ENCODE measurements at places on chromosomes 4 and X.

GRCh38 chr4:81609844-81610243, 138.1 kb upstream of the RASGEF1B start:
- no peak for DNase-seq

- DNase-seq, result no peak
Measured at GRCh38 chr4:89373394-89373793, 65.8 kb upstream of the GPRIN3 start.

- no peak for DNase-seq
Measured at GRCh38 chrX:46716796-46717195, 42.1 kb downstream of the SLC9A7 start.

DNA sequence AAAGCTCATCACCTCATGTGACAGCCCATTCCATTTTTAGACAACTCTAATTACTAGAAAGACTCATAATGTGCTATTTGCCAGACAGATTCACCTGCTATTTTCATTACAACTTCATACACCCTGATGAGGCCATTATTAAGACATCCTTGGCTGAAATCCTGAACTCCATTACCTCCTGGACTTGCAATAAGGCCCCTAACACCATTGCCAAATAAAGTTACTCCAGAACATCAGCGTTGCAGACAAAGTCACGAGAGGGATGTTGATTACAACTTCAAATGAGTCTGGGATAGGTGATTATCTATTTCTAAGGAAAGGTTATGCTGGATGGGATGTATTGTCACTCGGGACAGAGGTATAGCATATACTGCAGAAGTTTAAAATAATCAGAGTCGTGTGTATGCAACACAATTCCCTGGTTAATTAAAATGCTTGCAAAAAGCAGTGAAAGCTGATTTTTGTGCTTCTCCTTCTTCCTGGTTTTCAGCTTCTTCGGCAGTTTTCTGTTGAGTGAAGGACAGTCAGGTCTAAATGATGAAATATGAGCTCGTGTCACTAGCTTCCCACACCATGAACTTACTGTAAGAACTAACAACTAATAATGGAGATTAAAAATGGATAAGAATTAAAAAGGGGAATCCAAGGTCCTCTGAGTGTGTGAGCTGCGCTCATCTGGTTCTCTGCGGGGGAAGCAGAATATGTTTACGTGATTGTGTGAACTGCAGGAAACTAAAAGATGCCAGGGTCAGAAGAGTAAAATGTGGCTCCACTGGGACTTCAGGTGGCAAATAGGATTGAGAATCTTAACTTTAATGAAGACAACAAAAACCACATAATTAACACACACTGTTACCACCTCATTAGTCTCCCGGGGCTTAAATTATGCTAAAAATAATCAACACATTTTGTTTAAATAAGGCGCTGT, 17.6 kb upstream of the SOD3 start:
- DNase-seq, result no peak

GRCh38 chrX:124209792-124210576, 122.5 kb upstream of the TEX13D start:
- no peak for DNase-seq

DNA sequence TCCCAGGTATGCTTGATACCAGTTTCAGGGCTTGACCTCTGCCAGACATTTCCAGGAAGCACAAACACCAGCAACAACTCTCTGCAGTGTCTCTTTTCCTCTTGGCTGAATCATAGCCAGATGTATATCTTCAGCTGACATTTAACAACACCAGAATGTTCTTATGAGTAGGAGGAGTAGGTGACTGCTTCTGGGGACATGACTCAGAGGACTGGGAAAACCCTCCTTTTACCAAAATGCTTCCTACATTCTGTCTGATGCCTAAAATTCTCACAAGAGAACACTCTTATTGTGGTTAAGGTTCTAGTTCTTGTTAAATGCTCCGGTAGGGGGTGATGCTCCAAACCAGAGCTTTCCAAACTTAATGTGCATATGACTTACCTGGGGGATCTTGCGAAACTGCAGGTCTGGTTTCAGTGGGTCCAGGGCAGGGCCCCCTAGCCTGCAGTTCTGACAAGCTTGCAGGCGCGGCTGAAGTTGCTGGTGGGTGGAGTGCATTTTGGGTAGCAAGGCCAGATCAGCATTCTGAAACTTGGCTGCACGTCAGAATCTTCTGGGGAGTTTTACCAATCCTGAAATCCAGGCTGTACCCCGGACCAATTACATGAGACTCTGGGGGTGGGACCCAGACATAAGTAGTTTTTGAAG, 329.3 kb upstream of the RPS6KA3 start:
- no peak for DNase-seq

- DNase-seq, result no peak
Measured at GRCh38 chr4:180465364-180465763, 1777.8 kb upstream of the TENM3 start.

DNA sequence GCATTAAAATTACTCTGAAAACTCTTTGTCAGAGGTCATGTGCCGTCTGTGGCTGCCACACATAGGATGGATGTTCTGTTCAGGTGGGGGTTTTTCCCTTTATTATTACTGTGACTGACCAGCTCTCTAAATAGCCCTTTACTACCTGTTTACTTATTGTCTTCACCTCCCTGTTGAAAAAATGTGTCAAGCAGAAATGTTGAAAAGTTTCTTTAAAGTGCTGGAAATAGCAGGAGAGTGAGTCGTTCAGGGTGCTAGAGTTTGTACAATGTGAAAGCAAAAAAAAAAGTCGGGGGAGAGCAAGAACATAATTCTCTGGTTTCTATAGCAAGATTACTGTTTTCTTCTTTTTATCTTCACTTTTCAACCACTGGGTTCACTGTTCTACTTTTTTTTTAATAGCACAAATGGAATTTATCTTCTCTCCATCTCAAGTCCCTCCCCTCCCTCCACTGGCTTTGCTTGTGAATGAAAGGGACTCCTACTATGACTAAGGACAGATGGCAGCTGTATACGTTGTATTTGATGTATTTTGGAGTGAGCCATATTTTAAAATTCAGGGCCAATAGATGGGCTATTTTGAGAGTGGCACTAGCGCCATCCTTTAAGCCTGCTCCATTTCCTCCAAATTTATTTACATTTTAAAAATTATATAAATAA, 33.3 kb downstream of the ARX start:
- DNase-seq, result no peak

DNA sequence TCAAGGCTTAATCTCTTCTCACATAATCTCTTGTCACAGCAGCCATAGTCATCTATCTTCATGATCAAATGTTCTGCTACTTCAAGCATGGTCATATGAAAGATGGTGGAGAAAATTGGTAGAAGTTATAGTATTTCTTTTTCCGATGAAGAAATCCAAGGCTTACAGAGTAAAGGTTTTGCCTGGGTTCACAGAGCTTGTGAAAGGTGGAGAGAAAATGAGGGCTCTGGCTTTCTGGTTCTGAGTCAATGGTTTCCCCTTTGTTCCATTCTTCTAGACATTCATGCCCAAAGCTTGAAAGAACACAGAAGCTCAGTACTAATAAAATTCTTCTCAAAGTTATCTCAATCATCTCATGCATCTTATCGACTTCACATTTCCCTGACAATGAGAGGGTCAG, 36.1 kb downstream of the CLNK start:
- DNase-seq, result no peak

- no peak for DNase-seq
Measured at GRCh38 chrX:149275836-149276235, 229.3 kb downstream of the IDS start.

GRCh38 chrX:40968180-40968579, 117.1 kb upstream of the USP9X start:
- no peak for DNase-seq

- DNase-seq, result no peak
Measured at GRCh38 chr4:184382189-184382846, 92.0 kb downstream of the IRF2 start.

DNA sequence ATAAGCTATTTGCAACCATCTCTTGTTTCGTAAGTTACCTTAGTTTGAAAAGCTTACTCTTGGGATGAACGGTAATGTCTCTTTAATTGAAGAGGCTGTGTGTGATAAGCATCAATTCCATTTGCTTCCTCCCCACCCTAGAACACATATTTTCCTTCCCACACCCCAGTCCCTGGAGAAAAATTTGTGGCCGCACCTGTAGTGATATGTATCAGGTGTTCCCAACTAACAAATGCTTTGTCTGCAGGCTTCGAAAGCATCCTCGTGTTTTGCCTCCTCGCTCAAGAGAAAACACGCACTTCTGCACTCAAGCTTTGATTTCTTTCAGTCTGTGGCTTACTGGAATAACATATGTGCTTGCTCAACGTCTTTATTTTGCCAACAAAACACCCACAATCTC, 143.8 kb upstream of the OTUD4 start:
- DNase-seq, result no peak
